ENCODE measurements at places on chromosomes 3 and 15. TPM values are rescaled to one million over a fixed set of nuclear protein-coding genes. Genes with fewer than 3 reads are reported as not detected.

DNA sequence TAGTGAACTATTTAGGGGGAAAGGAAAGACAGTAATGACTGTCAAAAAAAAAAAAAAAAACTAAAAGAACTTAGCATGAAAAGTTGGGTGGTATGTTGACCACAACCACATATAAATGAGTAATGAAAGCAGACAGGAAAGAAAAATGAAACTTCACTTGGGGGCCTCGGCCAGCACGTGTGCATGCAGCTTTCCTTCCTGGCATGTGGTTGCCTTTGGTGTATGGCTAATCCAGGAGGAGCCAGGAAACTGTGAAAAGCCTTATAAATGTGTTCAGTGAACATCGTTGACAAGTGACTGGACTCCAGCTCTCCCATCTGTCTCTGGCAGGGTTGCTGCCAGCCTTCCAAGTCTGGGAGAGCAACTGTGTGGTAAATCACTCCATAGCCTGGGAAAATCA lies 195.1 kb downstream of the DTWD1 start:
- H3K27ac ChIP-seq, result no peak overlapping the region
- H3K4me3 ChIP-seq, result no peak overlapping the region
- no peaks in the 10 kb centered on the region for H3K27me3 ChIP-seq
- no peaks in the 10 kb centered on the region for H3K4me1 ChIP-seq
- no peak for DNase-seq

GRCh38 chr3:165195640-165196576 lies at the start of gene SLITRK3:
SLITRK3 (minus strand) TSS chr3:165196384; CDS start chr3:165190830, 5,554 bp downstream.
- no peaks in the 10 kb centered on the region for H3K36me3 ChIP-seq
- H3K4me1 ChIP-seq, result no peaks in the 10 kb centered on the region
- H3K27me3 ChIP-seq, result peaks cover 32% of the 10 kb centered on the region
- peak within 1 kb of the TSS; percentile 83 for H3K4me3 ChIP-seq

- no peaks in the 10 kb centered on the region for H3K4me1 ChIP-seq
- H3K27me3 ChIP-seq, result no peaks in the 10 kb centered on the region
- no peak overlapping the region for H3K4me3 ChIP-seq
- H3K27ac ChIP-seq, result no peak overlapping the region
These were observed 88.2 kb downstream of the AP4E1 start for GRCh38 chr15:50996641-50997040.

GRCh38 chr3:177827511-177828207 lies 630.4 kb upstream of the TBL1XR1 start:
- no peaks in the 10 kb centered on the region for H3K36me3 ChIP-seq
- H3K4me3 ChIP-seq, result no peak overlapping the region
- peaks cover 4% of the 10 kb centered on the region for H3K4me1 ChIP-seq
- DNase-seq, result no peak
- no peak overlapping the region for H3K27ac ChIP-seq
- no peaks in the 10 kb centered on the region for H3K27me3 ChIP-seq

- H3K27ac ChIP-seq, result no peak overlapping the region
- H3K36me3 ChIP-seq, result no peaks in the 10 kb centered on the region
- 0 out of 2 replicates have a peak, but pooled peaks cover 1% of the 10 kb centered on the region for H3K4me1 ChIP-seq
- H3K27me3 ChIP-seq, result no peaks in the 10 kb centered on the region
- DNase-seq, result no peak
- no peak overlapping the region for H3K4me3 ChIP-seq
These were observed 58.1 kb downstream of the ATP10A start for GRCh38 chr15:25805031-25805430.

- no peaks in the 10 kb centered on the region for H3K36me3 ChIP-seq
- H3K27me3 ChIP-seq, result no peaks in the 10 kb centered on the region
- no peak overlapping the region for H3K27ac ChIP-seq
These were observed 1.3 kb upstream of the MON1A start for GRCh38 chr3:49930922-49931321.

- H3K36me3 ChIP-seq, result no peaks in the 10 kb centered on the region
- no peaks in the 10 kb centered on the region for H3K27me3 ChIP-seq
- no peak overlapping the region for H3K4me3 ChIP-seq
- DNase-seq, result no peak
- H3K27ac ChIP-seq, result no peak overlapping the region
These were observed 47.7 kb upstream of the PTX3 start for GRCh38 chr3:157388976-157389375.

- DNase-seq, result no peak
- no peak overlapping the region for H3K27ac ChIP-seq
- H3K36me3 ChIP-seq, result no peaks in the 10 kb centered on the region
- no peaks in the 10 kb centered on the region for H3K27me3 ChIP-seq
- H3K4me3 ChIP-seq, result no peak overlapping the region
These were observed 6.7 kb upstream of the H1-8 start for GRCh38 chr3:129536374-129536667.

- peaks cover 30% of the 10 kb centered on the region for H3K27me3 ChIP-seq
- DNase-seq, result no peak
- no peak overlapping the region for H3K27ac ChIP-seq
- no peak overlapping the region for H3K4me3 ChIP-seq
- no peaks in the 10 kb centered on the region for H3K4me1 ChIP-seq
These were observed 4.4 kb upstream of the IQSEC1 start for GRCh38 chr3:13077431-13078162.

DNA sequence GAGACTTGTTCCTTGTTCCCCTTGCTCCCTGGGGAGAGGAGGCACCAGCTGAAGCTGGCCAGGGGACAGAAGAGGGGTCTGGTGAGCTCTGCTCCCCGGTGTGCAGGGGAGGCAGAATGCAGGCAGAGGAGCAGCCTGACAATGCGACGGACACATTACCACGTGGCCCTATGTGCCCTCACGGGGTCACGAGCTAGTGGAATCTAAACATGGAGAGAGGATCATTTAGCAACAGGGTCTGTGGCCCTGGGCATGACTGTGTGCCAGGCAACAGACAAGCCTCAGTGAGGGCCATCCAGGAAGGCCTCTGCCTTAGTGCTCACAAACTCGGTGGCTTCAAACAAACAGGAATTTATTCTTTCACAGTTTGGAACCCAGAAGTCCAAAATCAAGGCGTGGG lies 8.5 kb upstream of the MUC4 start:
- H3K4me3 ChIP-seq, result no peak overlapping the region
- H3K27me3 ChIP-seq, result no peaks in the 10 kb centered on the region
- no peaks in the 10 kb centered on the region for H3K4me1 ChIP-seq
- H3K36me3 ChIP-seq, result no peaks in the 10 kb centered on the region

The CCDC39 gene
- total RNA-seq, result 0.34 TPM

The GASK1A gene
- total RNA-seq, result 7.9 TPM
